Cardiac fibroblast (primary cell): ENCODE measurements at places on chromosomes 12 and 14.

DNA sequence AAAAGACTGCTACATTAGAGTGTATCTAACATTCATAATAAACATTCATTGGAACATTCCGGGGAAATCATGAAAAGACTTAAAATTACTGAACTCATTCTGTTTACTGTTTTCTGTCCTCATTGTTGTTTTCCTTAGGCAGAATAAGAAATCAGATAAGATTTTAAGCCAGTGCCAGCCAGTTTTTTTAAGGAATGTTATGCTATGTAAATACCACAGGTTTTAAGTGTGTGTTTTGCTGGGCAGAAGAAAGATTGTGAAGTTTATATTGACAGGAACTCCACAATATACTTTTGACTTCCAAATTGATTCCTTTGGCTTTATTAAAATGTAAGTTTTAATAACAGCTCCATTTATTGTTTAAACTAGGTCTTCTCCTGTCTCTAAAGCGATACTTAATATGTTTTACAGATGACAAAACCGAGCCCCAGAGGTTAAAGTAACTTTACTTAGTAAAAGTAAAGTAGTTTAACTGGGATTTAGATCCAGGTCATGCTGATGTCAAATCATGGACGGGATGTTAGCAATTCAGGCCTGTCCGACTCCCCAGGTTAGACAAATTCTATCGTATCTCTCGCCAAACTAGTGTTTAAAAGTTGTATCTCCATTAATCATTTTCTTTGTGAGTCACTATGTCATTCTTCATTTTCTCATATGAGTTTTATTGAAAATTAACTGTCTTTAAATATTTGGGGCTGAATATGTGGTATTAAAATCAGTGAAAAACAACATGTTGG, 1.7 kb downstream of the LARP4 start:
- DNase-seq = no peak

DNA sequence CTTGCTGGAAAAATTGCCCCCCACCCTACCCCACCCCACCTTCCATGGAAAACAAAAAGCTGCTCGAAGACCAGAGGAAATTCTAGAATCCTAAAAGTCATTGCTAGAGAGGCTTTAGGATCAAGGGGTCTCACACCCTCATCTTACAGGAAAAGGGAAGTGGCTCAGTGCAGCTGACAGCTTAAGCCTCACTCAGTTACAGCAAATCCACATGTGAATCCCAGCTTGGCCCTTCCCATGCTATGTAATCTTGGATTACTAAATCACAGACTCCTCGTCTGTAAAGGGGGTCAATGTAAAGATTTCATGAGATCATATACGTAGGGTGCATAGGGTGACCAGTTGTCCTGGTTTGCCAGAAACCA, 25.9 kb downstream of the CMKLR1 start:
- no peak for DNase-seq

- no peak for DNase-seq
Observed at GRCh38 chr14:94819531-94819930, 49.6 kb upstream of the GSC start.

- DNase-seq = peak; percentile 19
Observed at GRCh38 chr12:26226629-26227360, 31.4 kb downstream of the SSPN start.

DNA sequence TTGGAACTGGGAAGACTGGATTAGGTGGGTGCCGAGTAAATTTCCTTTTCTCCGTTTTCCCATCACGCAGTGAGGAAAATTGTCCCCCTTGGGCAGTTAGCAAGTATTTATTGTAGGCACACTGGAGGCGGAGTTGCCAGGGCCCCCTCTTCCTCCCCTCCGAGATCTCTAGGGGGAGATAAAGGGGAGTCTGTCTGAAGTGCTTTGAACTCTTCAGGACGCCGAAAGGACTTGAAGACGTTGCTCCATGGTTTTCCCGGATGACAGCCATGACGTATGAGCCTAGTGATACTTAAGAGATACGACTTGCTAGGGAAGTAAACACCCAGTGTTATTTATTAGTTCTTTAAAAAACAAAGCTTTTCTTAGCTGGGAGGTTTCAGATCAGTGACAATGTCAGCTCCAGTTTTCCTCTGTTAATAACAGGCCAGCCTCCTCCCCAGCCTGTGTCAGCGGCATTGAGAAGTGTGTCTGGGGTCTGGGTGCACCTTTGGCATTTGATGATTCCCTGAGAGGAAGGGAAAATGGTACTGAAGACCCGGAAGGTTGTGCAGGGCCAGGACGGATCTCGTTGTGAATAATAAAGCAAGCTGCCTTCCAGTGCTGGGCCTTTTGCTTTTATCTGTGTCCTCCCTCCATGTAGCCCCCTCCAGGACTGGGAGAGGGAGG, 78.7 kb downstream of the TSPAN9 start:
- no peak for DNase-seq

DNA sequence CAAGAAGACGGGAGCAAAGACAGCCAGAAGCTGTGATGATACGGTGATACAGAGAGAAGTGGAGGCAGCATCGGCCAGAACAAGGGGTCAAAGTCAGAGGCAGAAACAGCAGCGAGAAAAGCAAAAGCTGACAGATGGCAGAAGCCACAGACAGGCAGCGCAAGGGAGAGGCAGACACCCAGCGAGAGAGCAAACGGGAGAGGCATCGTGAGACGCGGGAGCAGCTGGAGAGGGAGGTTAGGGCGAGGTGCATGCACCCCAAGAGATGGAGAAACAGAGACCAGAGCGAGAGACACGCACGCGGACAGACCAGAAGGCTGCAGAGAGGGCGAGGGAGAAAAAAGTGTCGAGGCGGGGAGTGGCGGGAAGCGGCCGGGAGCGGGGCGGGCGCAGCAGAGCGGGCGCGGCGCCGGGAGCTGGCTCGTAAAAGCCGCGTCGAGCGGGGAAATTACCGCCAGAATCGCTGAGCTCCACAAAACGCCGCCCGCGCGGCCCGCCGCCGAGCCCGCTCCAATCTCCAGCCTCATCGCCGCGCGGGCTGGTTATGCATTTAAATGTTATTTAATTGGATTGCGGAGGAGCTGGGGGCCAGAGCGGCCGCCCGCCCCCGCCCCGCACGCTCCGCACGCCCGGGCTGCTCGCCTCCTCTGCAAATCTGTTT, 15.6 kb downstream of the SMUG1 start:
- DNase-seq = peak; percentile 17

- peak; percentile 66 for DNase-seq
Observed at GRCh38 chr12:40946612-40947194, 241.4 kb upstream of the PDZRN4 start.

DNA sequence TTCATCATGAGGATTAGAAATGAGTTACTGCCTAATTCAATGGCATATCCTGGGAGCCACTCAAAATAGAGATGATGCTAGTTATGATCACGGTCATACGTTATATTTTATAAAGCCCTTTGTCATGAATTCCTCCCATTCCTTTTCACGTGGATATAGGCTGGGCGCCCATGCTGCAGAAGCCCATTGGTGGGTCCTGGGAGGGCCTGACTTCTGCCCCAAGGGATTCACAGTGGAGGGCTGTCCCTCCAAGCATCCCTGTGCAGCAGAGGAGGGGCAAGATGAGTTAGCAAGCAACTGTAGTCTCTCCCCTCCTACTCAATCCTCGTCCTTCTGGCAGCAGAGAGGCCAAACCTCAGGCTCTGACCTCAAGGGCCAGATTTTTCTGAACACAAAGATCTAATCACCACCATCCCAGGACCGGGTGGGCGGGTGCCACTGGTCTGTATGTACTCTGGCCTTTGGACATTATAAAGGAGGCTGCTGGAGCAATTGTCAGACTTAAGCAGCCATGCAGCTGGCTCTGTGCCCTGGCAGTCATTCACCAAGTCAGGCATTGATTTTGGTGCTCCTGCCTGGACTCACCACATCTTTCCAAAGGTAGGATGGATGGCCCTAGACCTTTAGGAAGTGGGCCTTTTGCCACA, 8.6 kb downstream of the GLTP start:
- no peak for DNase-seq

- DNase-seq = no peak
Observed at GRCh38 chr14:77088219-77088618, 9.8 kb upstream of the CIPC start.

DNA sequence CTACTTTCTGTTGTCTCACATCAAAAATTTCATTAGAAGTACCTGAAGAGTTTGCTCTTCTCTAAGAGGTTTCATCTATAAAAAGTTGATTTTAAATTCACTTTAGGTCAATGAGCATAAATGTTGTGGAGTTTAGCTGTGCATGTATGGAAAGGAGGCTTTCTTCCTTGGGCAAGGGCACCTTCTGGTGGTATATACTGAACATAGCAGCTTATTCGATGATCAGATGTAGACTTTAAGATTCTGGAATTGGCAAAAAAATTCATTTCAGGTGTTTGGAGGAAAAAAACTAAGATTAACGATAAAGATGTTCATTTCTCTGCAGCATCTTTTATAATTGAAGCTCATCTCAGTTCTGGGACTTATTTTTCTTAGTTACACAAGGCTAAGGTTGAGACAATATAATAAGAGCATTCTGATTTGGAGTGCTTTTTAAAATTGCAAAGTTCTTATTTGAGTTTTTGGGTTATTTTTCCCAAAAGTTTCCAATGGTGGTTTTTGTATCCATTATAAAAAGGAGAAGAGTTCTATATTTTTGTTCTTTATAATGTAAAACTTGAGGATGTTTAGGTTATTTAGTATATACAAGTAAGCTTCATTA, 46.8 kb downstream of the TMEM117 start:
- DNase-seq = peak; percentile 81
